ENCODE measurements at places on chromosomes 1 and 21.

GRCh38 chr1:58324558-58324957, 222.0 kb downstream of the OMA1 start:
- DNase-seq = no peak

GRCh38 chr1:20426923-20427322, 59.1 kb downstream of the CAMK2N1 start:
- DNase-seq = peak; percentile 4

- DNase-seq = no peak
Observed at GRCh38 chr1:154837034-154837671, 32.9 kb downstream of the KCNN3 start.

- no peak for DNase-seq
Observed at GRCh38 chr1:163085904-163086268, 16.7 kb downstream of the RGS4 start.

GRCh38 chr1:208825300-208825699, 581.1 kb upstream of the PLXNA2 start:
- DNase-seq = no peak

Measured in femur (tissue), 1 donor.